LoVo (cell line): ENCODE measurements at places on chromosomes 6 and 20.

DNA sequence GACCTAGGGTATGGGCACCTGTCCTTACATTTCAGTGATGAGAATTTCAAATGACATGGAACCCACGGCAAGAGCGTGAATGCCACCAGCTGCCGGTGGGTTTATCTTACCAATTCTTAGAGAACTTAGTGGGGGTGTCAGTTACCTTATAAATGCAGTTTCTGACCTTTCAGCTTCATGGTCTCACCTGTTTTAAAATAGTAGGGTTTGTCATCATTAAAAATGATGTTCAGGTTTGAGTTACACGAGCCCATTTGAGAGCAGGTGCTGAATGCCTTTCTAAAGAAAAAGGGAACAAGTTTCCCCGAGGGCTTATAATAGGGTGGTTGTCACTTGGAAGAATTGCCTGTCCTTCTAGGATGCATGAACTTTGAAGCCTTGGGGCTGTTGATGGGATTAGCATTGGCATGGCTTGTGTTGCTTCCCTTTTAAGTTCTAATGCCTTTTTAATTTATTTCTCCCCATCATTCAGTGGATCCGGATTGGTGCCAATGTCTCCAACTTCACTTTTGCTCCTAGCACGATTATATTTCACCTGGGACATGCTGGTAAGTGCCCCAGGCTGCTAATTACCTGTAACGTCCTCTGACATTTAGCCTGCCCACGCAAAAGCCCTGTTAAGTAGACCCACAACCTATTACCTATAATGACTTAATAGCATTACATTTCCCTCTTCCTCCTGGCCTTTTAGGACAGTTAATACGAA lies 27.9 kb downstream of the GHRH start:
- DNase-seq: no peak

- DNase-seq: no peak
Observed at GRCh38 chr20:62176866-62177265, 6.0 kb upstream of the MTG2 start.

GRCh38 chr6:43887340-43887858 lies 117.4 kb downstream of the VEGFA start:
- DNase-seq: peak; percentile 43

GRCh38 chr6:35017411-35018181 lies 123.5 kb downstream of the TCP11 start:
- DNase-seq: no peak

GRCh38 chr20:43160941-43161340 lies 28.8 kb downstream of the PTPRT start:
- DNase-seq: no peak

- no peak for DNase-seq
Observed at GRCh38 chr20:25053255-25054031, 4.5 kb downstream of the ACSS1 start.

GRCh38 chr6:111263837-111264236 lies 176.5 kb downstream of the SLC16A10 start:
- no peak for DNase-seq

DNA sequence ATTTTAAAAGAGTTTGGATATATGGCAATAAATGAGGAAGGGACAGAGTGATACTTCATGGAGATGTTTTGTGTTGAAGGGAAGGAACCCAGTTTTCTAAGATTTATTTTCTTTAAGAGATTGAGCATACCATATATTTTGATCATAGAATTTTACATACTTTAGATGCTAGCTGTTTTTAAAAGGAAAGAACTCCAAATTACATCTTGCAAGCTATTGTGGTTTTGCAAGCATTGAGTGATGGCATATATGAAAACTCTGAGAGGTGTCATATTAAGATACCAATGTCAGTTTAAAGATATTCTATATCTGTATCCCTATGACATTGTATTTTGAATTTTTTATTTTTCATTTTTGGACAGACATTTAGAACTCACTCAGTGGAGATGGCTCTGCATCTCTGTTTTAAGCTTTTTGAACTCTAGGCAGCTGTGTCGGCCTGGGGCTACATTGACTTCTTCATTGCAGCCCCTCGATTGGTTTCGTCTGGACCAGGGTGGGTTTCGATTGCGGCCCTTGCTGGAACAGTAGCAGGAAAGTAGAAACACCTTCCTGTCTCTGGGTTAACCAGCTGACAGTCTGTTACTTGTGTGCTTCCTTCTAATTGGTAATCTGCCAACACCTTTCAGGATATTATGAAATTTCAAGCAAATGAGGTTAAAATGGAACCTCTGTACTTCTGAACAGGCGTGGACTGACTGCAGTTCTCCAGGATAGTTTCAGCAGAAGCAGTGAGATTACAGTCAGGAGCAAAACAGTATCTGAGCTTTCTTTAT lies 14.0 kb downstream of the IGF2R start:
- DNase-seq: no peak

GRCh38 chr20:31569163-31570020 lies 35.7 kb upstream of the ID1 start:
- peak; percentile 31 for DNase-seq

DNA sequence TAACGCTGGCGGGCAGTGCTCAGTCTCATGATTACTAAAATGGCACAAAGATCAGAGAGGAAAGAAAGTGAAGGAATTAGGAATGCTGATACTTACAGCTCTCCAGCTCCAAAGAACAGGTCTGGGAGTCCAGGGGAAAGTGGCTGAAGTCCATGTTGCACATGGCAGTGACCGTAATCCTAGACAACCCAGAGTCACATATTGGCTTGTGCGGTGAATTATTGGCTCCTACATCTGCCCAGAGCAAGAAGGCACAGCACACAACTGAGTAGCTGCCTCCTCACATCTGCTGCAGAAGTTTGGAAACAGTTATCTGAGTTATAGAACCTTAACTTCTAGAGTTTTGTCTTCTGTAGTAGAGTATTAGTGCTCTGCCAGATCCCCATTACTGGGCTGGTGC lies 47.2 kb downstream of the GABRR2 start:
- no peak for DNase-seq

GRCh38 chr20:18057101-18057993 lies at the start of gene OVOL2:
Gene OVOL2, minus strand, starts transcription at chr20:18057916. Its CDS starts 282 bp downstream, at chr20:18057634.
- DNase-seq: peak; percentile 85

- DNase-seq: no peak
Observed at GRCh38 chr20:24873025-24873620, 75.9 kb upstream of the CST7 start.

DNA sequence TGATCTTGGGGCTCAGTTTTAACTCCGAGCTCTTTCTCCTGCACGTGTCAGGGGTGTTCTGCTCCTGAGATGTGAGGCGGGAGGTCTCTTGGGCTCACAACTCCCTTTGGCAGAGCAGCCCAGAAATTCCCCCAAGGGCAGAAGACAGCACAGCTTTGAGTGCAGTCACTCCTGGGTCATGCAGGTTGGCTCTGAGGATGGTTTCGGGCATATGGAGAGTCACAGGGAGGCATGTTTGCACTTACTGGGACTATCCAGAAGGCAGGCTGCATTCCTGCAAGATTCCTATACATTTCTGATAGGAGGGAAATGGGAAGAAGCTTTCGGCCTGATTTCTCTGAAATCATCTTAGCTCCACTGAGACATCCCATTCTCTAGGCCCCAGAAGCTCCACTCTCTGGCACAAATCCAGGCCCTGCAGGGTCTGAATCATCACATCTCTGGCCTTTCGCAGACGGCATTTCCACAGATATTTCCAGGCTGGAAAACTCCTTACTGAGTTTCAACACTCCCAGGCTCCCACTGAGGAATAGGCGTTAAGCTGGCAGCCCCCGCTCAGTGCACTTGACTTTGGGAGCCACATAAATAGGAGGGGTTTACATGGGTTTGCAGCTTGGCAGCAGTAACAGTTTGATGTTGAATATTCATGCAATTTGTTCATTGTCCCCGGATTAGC lies 39.7 kb downstream of the AGPAT4 start:
- DNase-seq: no peak
